ENCODE measurements at places on chromosomes 6 and 20. TPM values are rescaled to one million over a fixed set of nuclear protein-coding genes. Genes with fewer than 3 reads are reported as not detected.

- no peak for DNase-seq
Measured at GRCh38 chr6:53441761-53442160, 93.0 kb upstream of the ELOVL5 start.

DNA sequence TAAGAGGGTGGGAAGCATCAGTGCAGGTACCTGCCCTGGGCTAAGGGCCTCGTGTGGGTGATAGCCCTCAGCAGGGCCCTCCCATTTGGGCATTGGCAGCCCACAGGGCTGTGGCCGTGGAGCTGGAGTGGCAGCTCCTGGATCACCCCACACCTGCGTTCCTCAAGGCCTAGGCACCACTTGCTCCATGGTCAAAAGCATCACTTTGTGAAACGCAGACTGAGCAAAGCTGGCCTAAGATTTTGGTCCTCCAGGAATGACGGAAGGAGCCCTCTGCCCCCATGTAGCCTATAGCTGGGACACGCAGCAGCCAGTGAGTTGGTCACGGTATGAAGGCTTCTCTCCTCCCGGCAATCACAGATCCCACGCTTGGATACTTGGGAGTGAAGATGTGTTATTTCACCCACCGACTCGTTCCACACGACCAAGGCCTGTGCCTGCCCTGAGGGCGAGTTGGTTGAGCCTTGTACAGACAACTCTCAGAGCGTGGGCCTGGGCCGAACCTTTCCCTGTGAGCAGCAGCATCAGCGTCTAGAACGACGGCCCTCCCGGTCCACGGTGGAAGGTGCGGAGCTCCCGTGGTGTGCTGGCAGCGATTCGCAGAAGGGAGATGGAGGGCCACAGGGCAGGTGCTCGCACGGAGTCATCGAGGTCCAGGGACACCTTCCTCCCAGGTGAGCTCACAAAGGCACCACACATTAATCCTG, 39.7 kb downstream of the THBS2 start:
- DNase-seq = no peak

DNA sequence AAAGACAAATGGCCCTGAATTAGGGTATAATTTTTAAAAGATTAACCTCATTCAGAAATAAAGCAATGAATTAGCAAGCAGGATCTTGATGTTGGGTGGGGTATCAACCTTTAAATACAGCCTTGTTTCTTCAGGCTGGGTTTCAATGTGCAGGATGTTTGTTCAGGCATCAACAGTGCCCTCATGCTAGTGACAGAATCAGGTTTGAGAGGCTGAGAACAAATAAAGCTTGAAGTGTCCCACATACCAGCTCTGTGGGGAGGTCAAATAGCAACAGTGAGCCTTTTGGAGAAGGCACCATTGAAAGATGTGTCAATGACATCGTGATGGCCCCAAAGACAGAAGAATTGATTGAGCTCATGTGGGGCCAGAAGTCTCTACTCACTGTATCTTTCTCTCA, 68.2 kb downstream of the MTFR2 start:
- DNase-seq = no peak

- DNase-seq = no peak
Measured at GRCh38 chr6:658244-658643, 1.3 kb upstream of the HUS1B start.

DNA sequence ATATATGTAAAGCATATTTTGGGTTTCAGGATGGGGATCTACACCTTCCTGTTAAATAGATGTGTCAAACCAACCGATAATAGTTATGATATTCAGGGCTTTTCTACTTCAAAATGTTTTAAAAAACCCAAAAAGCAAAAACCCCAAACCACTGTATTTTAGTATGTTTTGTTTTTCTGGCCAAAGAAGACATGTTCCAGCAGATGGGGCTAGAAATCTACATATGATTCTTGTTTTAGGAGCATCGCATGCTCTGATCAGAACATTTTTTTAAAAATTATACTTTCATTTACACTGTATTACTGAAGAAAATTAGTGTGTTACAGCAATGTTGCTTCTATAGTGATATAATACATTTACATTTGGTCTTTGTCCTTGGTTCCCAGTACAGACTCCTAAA, 11.0 kb downstream of the RMND1 start:
- peak; percentile 62 for DNase-seq

- peak; percentile 23 for DNase-seq
Measured at GRCh38 chr20:31829731-31830130, 10.6 kb downstream of the MYLK2 start.

- no peak for DNase-seq
Measured at GRCh38 chr6:137305691-137306090, 86.5 kb upstream of the IFNGR1 start.

The FANCE gene
- polyA plus RNA-seq = 1.2 TPM

The TSHZ2 gene
- 0.86 TPM for polyA plus RNA-seq

The TNFRSF6B gene
- polyA plus RNA-seq = 2.4 TPM

Measured in kidney (tissue), 22 donors.